Osteoblast (primary cell): ENCODE measurements at places on chromosomes 11 and 22. TPM values are rescaled to one million over a fixed set of nuclear protein-coding genes. Genes with fewer than 3 reads are reported as not detected.

Gene C1QTNF4
- 0.36 TPM in 1 of 2 replicates, not detected in the other for total RNA-seq

DNA sequence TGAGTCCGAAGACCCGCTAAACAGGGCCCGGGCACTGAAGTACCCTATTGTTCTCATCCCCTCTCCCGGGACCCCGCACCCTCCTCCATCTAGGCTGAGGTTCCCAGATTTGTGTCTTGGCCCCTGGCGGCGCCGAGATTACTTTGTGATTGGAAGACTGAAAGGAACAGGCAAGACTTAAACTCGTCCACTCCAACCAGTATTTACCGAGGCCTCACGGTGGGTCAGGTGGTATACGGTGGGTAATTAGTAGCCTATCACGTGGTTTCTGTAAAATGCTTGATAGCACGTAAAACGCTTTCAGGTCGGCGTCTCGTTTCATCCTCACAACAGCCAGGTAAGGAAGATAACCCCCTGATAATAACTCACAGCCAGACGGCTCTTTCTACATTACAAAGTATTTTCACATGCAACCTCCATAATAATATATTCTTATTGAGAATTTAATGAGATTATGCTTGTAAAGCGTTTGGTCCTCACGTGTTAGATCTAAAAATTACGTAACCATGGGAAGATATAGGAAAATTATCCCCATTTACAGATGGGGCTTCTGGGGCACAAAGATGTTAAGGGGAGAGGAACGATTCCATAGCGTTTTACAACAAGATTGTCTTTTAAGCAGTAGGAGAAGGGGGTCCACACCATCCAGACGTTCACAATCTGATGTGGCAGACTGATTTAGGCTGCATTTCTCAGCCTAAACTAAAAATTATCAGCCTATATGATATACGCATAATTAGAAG lies 642 bp upstream of the PIK3C2A start:
- H3K27ac ChIP-seq: peak overlapping the region; percentile 94
- peaks cover 23% of the 10 kb centered on the region for H3K4me1 ChIP-seq
- DNase-seq: no peak
- peak overlapping the region; percentile 96 for H3K4me3 ChIP-seq

DNA sequence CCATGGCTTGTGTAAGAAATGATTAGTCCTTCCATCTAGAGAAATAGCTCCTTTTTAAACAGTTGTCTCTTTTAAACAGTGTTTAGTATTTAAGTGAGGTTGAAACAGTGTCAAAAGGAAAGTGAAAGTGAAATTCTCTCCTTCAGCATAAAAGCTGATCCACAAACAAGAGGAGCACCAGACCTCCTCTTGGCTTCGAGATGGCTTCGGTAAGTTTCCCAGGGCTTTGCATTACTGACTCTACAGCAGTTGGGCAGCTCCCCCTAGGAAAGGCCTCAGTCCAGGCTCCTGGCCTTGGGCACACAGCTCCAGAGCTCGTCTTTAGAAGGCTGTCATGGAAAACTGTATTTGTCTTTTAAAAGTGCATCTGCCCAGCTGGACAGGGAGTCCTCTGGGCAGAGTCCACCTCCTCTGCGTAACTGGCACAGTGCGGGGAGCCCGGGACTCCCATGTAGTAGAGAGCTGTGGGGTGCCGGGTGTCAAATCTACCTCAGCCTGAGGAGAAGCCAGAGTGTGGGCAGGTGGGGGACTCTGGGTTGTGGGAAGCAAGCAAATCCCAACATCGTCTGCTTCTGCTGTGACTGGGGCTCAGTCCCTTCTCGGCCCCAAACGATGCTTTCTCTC lies at the start of gene PLAAT4:
Gene PLAAT4 (plus strand): TSS at position 140 of the 624 bp plus-strand sequence. CDS start 61 bp downstream, at position 201.
- DNase-seq: peak; percentile 85
- peak within 1 kb of the TSS; percentile 63 for H3K27ac ChIP-seq
- peak within 1 kb of the TSS; percentile 72 for H3K4me3 ChIP-seq
- H3K4me1 ChIP-seq: peaks cover 18% of the 10 kb centered on the region

DNA sequence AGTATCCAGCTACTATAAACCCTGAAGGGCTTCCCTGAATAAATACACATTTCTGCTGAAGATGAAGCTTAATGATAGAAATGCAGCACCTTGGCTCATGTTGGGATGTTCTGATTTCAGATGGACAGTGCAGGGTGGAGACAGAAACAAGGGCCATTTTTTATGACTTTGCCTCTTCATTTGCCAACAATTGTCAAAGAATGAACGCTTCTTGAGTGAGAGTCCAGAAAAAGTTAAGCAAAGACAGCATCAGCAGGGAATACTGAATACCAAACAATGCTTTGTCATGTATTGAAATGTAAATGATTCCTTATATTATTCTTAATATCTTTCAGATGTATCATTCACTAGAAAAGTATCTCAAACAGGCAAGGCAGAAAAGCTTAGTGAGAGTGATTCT lies 84.9 kb downstream of the TRPC6 start:
- no peak for DNase-seq
- no peak overlapping the region for H3K27ac ChIP-seq
- H3K4me3 ChIP-seq: no peak overlapping the region
- no peaks in the 10 kb centered on the region for H3K36me3 ChIP-seq
- H3K27me3 ChIP-seq: no peaks in the 10 kb centered on the region

Gene DDX25
- total RNA-seq: under 0.01 TPM in 1 of 2 replicates, not detected in the other

Gene OR4B1
- total RNA-seq: not detected in 2 replicates

Gene DLG2
- total RNA-seq: 3.3 and 3.8 TPM in 2 replicates

Gene BLID
- 18.1 and 20.0 TPM in 2 replicates for total RNA-seq

DNA sequence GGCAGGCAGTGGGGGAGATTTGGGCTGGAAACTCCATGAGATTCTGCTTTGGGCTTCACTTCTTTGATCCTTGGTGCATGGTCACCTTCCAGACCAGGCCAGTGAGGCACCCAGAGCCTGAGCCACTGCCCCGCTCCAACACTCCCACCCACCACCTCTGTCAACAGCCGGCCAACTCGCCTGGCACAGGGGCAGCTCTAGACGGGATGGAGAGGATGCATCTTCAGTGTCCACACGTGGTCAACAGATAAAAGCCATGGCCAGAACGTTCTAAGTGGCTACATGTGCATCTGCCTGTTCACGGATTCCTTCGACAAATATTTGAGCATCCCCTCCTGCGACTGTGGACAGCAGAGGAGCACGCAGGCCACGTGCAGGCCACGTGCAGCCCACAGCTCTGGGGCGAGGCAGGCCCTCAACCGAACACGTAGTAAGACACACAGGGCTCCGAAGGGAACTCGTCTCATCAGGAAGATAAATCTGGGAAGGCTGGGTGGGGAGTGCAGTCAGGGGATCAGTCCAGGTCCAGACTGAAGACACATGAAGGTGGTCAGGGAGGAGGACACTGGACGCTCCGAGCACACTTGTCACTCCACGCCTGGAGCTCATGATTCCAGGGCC lies 1.2 kb downstream of the LRRC56 start:
- no peaks in the 10 kb centered on the region for H3K36me3 ChIP-seq
- no peak overlapping the region for H3K4me3 ChIP-seq
- no peaks in the 10 kb centered on the region for H3K27me3 ChIP-seq
- peaks cover 20% of the 10 kb centered on the region for H3K4me1 ChIP-seq
- no peak overlapping the region for H3K27ac ChIP-seq

DNA sequence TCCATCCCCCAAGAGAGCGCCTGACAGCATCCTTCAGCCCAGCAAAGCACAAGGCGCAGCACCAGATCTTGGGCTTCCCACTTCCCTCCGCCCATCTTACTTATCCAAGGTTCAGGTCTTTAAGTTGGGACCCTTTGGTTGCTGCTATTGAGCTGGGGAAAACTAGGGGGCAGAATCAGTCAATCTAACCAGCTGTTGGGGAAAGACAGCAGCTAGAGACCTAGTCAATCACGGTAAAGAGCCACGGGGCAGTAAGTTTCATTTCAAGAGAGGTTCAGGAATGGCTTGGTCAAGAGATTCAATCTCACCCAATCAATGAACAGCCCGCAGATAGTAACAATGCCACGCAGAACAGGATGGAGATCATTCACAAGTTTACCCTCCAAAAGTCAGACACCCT lies 1.7 kb downstream of the ABTB2 start:
- H3K4me3 ChIP-seq: peak overlapping the region; percentile 75
- peaks cover 15% of the 10 kb centered on the region for H3K4me1 ChIP-seq
- H3K27me3 ChIP-seq: peaks cover 15% of the 10 kb centered on the region
- H3K27ac ChIP-seq: no peak overlapping the region
- no peaks in the 10 kb centered on the region for H3K36me3 ChIP-seq

Gene HMOX1
- 411 and 475 TPM in 2 replicates for total RNA-seq

GRCh38 chr11:46356924-46357482 lies 9.7 kb downstream of the DGKZ start:
- no peak overlapping the region for H3K27ac ChIP-seq
- no peaks in the 10 kb centered on the region for H3K36me3 ChIP-seq
- no peaks in the 10 kb centered on the region for H3K27me3 ChIP-seq
- peak; percentile 92 for DNase-seq
- no peak overlapping the region for H3K4me3 ChIP-seq

Gene VPS37C
- total RNA-seq: 16.8 and 19.2 TPM in 2 replicates

DNA sequence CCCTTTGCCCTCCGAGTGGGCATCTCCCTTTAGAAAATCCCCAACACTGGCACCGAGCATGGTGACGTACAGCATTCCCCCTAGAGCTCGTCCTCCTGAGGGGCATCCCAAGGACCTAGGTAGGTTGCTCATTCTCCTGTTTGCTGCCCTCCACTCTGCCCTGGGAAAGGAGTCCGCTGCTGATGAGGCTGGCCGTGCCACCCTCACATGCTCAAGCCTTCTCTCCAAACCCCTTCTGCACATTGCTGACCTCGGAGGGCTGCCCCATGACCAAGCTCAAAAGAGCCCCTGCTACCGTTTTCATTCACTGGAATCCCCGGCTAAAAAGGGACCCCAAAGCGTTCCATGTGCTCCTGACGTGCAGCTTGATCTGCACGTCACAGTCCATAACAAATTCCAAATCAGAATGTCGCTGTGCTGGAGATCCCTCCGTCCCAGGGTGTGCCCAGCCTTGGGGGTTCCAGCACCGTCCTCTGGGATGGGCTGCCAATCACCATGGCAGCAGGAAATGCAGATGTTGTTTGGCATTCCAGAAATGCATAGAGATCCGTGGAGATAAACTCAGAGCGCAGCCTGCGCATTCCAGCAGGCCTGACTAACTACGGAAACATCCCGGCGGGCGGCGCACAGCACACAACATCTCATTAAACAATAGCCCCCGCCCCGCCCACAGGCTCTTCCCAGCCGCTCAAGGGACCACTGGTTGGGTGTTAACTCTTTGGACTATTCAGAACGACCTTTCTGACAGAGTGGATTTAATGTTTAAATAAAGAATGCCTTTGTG lies 26.3 kb upstream of the GNB1L start:
- peaks cover 5% of the 10 kb centered on the region for H3K36me3 ChIP-seq
- peak overlapping the region; percentile 29 for H3K4me3 ChIP-seq
- DNase-seq: peak; percentile 99
- peaks cover 57% of the 10 kb centered on the region for H3K4me1 ChIP-seq
- no peaks in the 10 kb centered on the region for H3K27me3 ChIP-seq

DNA sequence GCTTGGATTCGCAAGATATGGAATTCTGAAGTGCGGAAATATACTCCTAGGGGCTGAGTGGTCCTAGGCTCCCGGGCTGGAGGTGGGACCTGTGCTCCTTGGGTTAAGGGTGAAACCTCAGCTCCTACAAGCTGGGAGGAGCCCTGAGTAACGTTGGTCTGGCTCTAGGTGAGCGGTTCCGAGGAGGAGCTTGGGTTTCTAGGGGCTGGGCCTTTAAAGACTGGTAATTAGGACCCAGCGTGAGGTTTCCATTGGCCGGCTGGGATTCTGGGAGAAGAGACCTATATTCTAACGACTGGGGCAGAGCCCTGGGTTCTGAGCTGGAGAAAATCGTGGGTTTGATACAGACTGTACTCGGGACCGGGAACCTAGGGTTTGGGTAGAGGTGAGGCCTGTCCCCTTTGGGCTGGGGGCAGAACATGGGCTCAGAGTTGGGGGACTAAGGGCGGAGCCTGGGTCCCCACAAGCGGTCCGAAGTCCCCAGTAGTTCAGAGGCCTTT lies 882 bp upstream of the MAP4K2 start:
- H3K4me3 ChIP-seq: peak overlapping the region; percentile 77
- H3K27ac ChIP-seq: peak overlapping the region; percentile 66
- DNase-seq: peak; percentile 93
- no peaks in the 10 kb centered on the region for H3K27me3 ChIP-seq
- peaks cover 34% of the 10 kb centered on the region for H3K36me3 ChIP-seq

Gene NDUFC2
- total RNA-seq: 98.1 and 115 TPM in 2 replicates

DNA sequence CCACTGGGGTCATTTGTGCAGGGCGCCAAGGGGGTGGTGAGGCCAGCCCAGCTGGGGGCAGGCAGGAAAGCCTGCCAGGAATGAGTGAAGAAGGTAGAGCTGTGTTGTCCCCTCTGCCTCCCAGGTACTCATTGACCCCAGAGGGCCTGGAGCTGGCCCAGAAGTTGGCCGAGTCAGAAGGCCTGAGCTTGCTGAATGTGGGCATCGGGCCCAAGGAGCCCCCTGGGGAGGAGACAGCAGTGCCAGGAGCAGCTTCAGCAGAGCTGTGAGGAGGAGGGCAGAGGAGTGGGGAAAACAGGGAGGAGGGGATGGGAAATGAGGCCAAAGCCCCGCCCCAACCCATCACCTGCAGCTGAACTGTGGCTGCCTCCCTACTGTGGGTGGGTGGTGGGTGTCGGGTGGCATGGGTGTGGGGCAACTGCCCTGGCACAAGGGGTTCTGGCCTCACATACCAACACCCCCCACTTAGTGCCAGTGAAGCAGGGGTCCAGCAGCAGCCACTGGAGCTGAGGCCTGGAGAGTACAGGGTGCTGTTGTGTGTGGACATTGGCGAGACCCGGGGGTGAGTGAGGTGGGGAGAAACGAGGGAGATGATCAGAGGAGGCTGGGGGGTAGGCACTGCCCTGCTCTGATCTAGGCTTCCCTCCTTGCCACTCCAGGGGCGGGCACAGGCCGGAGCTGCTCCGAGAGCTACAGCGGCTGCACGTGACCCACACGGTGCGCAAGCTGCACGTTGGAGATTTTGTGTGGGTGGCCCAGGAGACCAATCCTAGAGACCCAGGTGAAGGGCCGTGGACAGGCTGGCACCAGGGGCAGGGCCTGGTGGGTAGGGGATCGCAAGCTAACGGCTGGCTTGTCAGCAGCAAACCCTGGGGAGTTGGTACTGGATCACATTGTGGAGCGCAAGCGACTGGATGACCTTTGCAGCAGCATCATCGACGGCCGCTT lies 3.0 kb downstream of the MUS81 start:
- peaks cover 31% of the 10 kb centered on the region for H3K4me1 ChIP-seq
- H3K36me3 ChIP-seq: peaks cover 58% of the 10 kb centered on the region
- no peak overlapping the region for H3K4me3 ChIP-seq
- no peak overlapping the region for H3K27ac ChIP-seq

Gene RASSF7
- total RNA-seq: 2.4 and 6.2 TPM in 2 replicates

Gene SLC5A1
- total RNA-seq: not detected in 2 replicates

DNA sequence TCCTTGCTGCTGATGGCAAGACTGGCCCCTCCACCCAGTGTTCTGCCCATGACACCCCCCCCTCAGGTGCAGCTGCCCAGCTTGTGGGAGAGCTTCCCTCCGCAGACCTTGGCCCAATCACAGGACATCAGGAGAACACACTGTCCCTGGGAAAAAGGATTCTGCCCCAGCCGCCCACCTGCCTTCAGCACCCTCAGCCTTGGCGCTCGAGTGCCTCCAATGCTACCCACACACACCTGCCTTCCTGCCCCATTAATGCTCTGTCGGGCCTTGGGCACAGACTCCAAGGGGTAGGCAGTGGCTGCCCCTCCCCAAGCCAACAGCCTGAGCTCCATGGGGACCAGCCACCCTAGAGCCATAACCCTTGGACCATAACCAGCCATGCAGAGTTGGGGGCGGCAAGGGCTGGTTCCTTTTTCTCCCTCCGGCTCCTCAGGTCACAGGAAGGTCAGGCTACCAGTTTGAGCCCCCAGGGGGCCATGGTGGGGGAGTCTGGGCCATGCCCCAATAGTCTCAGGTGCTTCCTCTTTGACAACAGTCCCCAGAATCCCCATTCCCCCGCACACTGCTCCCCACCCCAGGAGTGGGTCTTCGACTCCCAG lies 1.3 kb upstream of the ZNF70 start:
- no peak overlapping the region for H3K4me3 ChIP-seq
- peak; percentile 42 for DNase-seq
- H3K4me1 ChIP-seq: peaks cover 13% of the 10 kb centered on the region
- no peaks in the 10 kb centered on the region for H3K27me3 ChIP-seq

Gene MMP7
- total RNA-seq: under 0.01 TPM in 1 of 2 replicates, not detected in the other
